HS-27A (cell line): ENCODE measurements at places on chromosomes 11 and 22.

DNA sequence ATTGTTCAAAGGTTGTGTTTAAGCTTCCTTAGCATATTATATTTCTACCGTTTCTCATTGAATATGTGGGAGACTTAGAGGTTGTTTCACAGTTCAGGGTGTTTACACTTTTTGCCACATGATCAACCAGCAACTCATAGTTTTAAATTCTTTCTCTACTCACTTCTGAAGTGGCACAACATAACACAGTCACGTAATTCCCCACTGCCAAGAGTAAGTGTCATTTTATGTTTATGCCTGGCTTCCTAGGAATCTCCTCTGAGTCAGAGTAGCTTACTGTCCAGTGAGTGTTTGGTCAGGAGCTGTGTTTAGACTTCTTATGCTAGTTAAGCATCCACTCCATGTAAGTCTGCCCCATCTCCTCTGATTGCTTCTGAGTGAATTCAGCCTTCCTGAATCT lies 520.8 kb upstream of the KIRREL3 start:
- no peak for DNase-seq

- no peak for DNase-seq
Observed at GRCh38 chr11:60910281-60910687, 3.7 kb upstream of the TMEM109 start.

GRCh38 chr11:116913000-116913399 lies 75.6 kb upstream of the APOA1 start:
- no peak for DNase-seq

DNA sequence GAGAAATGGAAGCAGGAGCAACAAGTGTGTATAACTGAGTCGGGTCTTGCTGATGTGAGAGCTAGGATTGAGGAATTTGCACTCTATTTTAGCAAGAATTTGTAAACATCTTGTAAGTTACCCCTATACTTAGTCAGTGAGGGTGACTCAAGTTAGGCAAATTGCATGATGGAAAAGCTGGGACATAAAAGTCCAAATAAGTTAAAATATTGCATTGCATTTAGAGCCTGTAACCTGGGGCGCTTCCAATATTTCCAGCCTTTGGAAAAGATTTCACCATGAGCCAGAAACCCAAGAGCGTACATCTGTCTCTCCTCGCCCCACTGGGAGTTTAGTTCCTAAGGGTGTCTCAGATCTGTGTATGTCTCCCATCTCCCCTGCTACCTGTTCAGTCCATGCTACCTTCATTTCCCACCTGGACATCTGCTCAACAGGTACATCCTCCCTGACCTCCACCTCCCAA lies 37.0 kb upstream of the ACCSL start:
- no peak for DNase-seq

DNA sequence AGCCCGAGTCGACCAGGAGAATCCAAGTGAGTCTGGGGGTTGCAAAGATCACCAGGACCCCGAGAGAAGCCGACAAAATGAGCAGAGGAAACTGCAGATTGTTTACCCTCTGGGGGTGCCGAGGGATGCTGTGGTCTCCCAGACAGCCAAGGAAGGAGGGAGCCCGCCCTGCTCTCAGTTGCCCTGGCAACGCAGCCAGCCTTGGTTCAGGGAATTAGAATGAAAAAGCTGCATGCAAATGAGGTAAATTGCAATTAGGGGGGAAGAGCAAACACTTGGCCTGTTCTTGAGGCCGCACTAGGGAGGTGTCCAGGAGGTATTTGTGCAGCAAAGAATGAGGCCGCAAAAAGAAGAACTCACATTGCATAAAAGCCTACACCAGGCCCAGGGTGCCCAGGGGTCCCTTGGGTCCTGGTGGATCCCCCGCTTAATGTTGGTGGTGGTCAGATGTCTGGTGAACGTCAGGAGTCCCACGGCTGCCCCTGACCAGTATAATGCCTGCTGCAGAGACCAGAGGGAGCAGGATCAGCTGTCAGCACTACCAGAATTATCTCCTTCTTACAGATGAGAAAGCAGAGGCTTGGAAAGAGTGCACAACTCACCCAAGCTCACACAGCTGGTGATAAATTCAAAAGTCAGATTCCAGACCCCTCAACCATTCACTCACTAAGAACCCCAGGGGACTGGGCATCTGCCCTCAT lies 40.3 kb upstream of the ATXN10 start:
- DNase-seq = no peak

DNA sequence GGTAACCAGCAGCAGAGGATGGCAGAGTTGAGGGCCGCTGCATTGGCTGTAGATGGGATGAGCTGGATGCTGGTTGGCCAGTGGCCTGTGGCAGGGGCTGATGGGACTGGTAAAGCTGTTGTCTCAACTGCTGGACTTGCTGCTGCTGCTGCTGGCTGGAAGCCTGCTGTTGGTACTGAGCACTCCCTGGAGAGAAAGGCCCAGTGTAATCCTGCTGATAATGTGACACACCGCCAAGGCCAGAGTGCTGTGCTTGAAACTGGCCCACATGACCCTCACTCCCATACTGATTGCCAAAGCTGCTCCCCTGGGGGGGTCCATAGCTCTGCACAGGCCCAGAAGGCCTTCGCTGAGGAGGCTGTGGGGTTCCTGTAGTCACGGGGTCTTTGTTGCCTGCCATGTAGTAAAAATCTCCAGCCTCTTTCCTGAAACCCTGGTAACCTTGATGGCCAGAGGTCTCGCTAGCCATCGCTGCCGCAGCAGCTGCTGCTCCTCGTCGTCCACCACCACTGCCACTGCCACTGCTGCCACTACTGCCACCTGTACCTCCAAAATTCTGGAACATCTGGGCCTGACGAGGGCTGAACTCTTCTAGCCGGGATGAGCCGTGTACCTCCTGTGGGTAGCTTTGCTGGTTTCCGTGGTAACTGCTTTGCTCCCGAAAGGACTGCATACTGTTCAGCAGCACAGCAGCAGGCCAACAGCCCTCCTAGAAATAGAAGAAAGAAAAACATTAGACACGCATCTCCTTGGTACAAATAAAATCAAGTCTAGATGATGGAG lies 55.6 kb downstream of the TCF20 start:
- DNase-seq = no peak

DNA sequence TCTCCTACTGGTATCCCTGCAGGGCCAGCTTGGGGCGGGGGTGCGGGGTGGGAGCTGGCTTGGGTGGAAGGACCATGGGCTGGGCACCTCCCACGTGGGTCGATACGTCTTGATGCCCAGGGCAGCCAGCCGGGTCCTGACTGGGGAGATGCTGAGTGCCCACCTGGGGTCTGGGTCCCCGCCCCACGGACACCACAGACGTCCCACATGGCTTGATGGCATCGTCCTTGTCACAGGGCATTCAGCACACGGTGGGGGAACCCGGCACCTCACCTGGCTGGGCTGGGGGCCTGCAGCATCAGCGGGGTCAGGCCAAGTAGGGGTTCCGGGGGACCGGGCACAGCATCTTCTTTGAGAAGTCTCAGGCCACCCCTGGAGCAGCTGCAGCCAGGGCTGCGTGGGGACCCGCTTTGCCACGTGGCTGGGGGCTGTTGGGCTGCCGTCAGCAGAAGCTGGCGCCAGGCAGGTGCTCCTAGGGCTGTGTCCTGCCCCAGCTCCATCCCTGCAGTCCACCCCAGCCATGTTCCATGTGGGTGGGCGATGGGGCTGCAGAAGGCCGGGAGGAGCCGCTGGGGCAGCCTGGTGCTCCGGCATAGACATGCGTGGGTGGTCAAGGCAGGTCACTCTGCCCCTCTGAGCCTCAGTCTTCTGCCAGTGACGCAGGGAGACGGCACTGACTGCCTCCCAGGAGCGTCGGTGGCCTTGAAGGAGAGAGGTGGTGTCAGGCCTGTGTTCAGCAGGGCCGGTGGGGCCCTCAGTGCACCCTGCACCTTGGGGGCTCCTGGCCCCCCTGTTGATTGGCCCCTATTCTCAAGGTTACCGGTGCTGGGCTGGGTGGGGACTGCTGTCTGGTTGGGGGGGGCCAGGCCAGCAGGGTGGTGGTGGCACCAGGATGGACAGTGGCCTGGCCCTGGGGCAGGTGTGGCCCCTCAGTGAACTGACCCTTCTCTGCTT lies 8.4 kb downstream of the SELENOO start:
- no peak for DNase-seq

DNA sequence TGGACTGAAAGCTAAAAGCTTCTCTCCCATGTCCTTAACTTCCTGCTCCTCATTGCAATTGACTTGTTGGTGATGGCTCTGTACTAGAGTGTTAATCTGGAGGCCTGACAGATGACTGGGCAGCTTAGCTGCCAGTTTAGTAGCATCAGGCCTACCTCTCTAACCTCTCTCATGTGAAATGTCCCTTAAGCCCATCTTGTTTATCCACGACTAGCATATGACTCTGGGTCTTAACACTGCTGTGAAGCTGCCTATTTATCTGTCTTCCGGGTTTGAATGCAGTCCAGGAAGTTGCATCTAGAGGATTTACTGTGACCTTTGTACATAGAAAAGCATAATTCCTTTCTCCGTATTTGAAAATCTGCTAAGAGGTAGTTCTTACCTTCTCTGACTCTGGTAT lies 85.3 kb upstream of the HORMAD2 start:
- DNase-seq = no peak

DNA sequence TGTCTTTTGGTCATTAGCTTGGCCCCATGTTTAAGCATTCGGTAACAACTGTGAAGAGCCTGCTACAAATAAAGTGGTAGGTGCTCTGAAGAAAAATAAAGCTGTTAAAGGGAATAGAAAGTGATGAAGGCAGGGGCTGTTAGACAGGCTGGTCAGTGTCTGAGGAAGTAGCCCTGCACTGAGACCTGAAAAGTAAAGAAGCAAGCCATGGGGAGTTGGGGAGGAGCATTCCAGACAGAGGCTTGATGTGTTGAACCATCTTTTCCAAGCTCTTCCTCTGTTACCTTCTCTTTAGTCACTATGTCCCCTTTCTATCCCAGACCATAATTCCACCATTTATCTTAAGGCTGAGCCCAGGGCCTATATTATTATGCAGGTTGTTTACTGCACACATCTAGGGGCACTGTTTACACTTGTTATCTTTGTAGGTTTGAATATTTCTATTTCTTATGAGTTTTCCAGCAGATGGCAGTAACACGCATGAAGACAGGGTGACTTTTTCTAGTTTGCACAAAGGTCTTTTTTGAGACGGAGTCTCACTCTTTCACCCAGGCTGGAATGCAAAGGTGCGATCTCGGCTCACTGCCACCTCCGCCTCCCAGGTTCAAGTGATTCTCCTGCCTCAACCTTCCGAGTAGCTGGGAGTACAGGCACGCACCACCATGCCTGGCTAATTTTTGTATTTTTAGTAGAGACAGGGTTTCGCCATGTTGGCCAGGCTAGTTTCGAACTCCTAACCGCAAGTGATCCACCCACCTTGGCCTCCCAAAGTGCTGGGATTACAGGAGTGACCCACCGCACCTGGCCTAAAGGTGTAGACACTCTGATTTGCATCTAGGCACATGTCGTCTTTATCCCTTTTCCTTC lies 23.0 kb downstream of the ZFTA start:
- DNase-seq = no peak

DNA sequence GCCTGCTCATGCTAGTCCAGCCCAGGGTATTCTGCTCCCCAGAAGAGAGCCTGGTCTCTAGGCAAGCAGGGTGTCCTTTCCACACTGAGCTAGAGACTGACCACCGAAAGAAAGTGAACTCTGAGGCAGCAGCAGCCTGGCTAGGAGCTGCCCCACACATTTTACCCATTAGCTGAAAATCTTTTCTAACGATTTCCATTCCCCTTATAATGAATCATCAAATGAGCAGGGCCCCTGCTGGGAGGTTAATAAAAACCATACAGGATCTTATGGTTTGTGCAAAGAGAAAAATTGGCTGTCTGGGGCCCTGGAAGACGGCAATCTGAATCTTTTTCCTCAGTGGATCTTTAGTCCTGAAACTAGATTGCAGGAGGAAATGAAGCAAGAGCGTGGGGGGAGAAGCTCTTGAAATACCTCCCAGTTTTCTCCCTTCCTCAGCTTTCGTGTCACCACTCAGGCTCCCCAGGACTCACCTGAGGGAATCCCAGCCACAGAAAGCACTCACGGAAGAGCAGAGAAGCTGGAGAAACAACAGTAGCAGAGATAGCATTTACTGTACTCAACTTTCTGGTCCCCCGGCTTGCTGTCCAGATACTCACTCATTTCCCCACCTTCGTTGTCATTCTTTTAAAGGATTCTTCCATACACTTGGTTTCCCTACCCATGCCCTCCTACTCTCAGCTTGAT lies 74.7 kb upstream of the CD44 start:
- no peak for DNase-seq

DNA sequence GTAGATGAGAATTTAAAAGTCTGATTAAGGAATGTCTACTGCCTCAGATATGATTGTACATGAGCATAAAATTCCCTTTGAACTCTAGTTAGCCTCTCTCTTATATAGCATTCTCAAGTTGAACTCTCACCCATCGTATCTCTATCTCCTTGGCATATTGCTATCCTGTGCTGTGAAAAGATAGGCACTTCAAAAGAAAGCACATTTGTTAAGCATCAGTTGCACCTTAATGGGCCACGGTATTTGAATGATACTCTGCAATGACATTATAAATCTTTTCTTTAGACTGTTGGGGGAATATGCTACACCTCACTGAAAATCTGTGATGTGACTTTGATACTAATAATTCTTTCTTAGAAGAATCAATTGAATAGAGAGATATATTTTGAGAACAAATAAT lies 570.7 kb downstream of the JRKL start:
- no peak for DNase-seq

- DNase-seq = no peak
Observed at GRCh38 chr11:32894921-32895320, 2.3 kb downstream of the QSER1 start.

GRCh38 chr11:15617126-15617525 lies 502.4 kb downstream of the INSC start:
- DNase-seq = no peak

- no peak for DNase-seq
Observed at GRCh38 chr22:36819112-36819511, 2.3 kb upstream of the PVALB start.

DNA sequence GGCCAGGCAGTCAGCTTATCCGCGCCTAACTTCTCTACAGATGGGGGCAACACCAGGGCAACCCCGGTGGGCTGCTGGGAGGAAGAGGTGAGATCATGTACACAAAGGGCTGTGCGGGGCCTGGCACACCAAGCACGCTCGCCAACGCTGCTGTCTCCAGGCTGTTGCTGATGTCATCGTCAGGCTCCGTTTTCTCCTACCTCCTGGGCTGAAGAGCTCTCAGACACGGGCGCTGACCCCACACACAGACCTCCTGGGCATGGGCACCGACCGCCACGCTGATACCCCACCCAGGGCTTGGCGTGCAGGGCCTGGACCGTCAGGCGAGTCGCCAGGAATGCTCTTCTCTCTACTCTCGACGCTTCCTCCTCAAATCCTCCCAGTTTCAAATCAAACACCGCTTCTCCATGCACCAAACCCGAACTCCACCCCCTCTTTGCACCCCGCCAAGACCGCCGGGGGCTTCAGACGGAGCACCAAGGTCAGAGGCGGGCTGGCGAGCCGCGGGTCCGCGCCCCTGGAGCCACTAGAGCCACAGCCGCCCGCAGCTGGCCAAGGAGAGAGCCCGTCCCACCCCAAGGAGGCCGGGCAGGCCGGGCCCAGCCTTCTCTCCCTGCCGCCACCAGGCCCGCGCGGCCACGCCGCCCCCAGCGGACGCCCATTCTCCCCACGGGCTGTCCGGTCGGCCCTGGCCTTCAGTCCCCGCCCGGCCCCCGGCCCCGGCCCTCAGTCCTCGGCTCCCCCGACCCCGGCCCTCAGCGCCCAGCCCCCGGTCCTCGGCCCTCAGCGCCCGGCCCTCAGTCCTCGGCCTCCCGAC lies 772 bp downstream of the SBF1 start:
- DNase-seq = no peak
